Astrocyte (in vitro differentiated cells and primary cell): ENCODE measurements at places on chromosomes 12 and 14. TPM values are rescaled to one million over a fixed set of nuclear protein-coding genes. Genes with fewer than 3 reads are reported as not detected.

Gene FOS
- 33.9 and 57.7 TPM in 2 replicates for total RNA-seq

Gene VPS33A
- total RNA-seq, result 31.6 and 34.3 TPM in 2 replicates

Gene RFX4
- total RNA-seq, result 0.07 TPM in 1 of 2 replicates, not detected in the other

Gene RNASE3
- total RNA-seq, result not detected in 2 replicates

Gene KRT79
- 0.50 and 0.82 TPM in 2 replicates for total RNA-seq

Gene MON2
- 38.8 and 39.7 TPM in 2 replicates for total RNA-seq

Gene CPNE8
- total RNA-seq, result 9.1 and 9.4 TPM in 2 replicates

Gene RNU4-1
- 2,477 and 2,591 TPM in 2 replicates for total RNA-seq

Gene TEP1
- total RNA-seq, result 21.0 and 28.4 TPM in 2 replicates

DNA sequence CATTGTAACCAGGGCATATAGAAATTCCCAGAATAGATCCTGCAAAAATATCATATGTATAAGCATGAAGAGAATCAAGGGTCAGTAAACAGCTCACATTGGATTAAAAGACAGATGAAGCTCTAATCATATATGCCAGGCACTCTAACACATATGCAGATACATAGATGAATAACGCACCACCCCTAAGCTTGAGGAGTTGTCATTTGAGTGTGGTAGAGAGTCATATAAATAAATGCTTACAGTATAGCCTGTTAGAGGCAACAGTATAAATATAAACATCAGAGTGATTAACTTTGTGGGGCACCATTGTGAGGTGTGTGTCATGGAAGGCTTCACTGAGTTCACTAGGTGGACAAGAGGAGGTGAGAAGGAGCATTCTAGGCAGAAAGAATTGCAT is 346.7 kb upstream of the PRICKLE1 start:
- no peak overlapping the region for H3K4me3 ChIP-seq
- H3K4me1 ChIP-seq, result no peaks in the 10 kb centered on the region
- no peaks in the 10 kb centered on the region for H3K36me3 ChIP-seq
- no peaks in the 10 kb centered on the region for H3K27me3 ChIP-seq
- no peak for DNase-seq
- H3K27ac ChIP-seq, result no peak overlapping the region

GRCh38 chr14:31944256-31945073 is 132.6 kb upstream of the ARHGAP5 start:
- H3K27ac ChIP-seq, result no peak overlapping the region
- H3K36me3 ChIP-seq, result no peaks in the 10 kb centered on the region
- H3K4me3 ChIP-seq, result no peak overlapping the region
- no peaks in the 10 kb centered on the region for H3K27me3 ChIP-seq
- no peaks in the 10 kb centered on the region for H3K4me1 ChIP-seq
- no peak for DNase-seq

- H3K27ac ChIP-seq, result no peak overlapping the region
- H3K4me1 ChIP-seq, result no peaks in the 10 kb centered on the region
- no peak overlapping the region for H3K4me3 ChIP-seq
- no peak for DNase-seq
- H3K36me3 ChIP-seq, result no peaks in the 10 kb centered on the region
Observed at GRCh38 chr12:102966200-102966863, 8.9 kb downstream of the ASCL1 start.

- H3K27me3 ChIP-seq, result peaks cover 34% of the 10 kb centered on the region
- DNase-seq, result peak; percentile 14
- no peak overlapping the region for H3K27ac ChIP-seq
- no peaks in the 10 kb centered on the region for H3K36me3 ChIP-seq
- no peaks in the 10 kb centered on the region for H3K4me1 ChIP-seq
Observed at GRCh38 chr14:76386944-76387782, 11.2 kb downstream of the ESRRB start.

- no peak overlapping the region for H3K4me3 ChIP-seq
- DNase-seq, result no peak
- no peaks in the 10 kb centered on the region for H3K36me3 ChIP-seq
Observed at GRCh38 chr14:43145361-43145760, 1361.7 kb downstream of the FSCB start.

DNA sequence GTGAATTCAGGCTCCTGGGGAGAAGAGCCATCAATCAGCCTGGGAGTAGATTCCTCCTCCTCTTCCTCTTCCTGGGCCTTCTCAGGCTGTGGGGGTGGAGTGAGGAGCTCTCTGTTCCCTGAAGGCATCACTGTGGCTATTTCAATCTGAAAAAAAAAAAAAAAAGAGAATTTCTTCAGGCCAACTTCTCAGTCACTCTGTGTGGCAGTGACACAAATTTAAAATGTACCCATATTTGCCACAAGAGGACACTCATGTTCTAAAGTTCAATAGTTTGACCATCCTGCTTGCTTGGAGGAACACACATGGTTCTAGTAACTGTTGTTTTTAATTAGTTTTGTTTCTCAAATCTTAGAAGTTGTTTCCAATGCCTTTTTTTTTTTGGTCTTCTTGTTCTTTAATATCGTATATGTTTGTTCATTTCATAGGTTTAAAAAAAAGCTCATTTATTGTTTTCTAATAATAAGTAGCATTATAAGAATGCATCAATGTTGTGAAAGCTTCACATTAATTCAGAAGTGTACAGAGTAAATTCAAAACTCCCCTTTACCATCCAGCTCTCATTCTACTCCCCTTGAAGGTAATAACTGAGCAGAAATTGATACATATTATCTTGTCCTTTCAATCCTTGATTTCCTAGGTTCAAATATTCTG is 23.3 kb upstream of the CCER1 start:
- DNase-seq, result peak; percentile 48
- H3K36me3 ChIP-seq, result no peaks in the 10 kb centered on the region

- DNase-seq, result no peak
- no peaks in the 10 kb centered on the region for H3K4me1 ChIP-seq
- H3K27me3 ChIP-seq, result no peaks in the 10 kb centered on the region
- no peak overlapping the region for H3K4me3 ChIP-seq
- H3K27ac ChIP-seq, result no peak overlapping the region
Observed at GRCh38 chr14:36857136-36857535, 195.5 kb downstream of the PAX9 start.

DNA sequence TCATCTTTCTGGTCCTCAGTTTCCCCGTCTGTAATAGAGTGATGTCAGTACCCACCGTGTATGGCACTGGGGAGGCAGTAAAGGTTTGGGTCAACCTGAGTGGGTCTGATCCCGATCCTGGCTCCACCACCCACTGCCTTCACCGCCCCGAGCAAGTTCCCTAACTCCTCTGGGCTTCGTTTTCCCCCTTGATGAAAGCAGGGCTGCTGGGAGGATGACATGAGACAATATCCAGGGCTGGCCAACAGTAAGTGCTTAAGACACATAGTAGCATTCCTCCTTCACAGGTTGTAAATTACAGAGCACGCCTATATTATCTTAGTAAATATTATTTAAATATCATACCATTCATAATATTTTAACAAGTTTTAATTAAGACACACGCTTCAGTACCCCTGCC is 595 bp downstream of the PLEK2 start:
- H3K27ac ChIP-seq, result no peak overlapping the region
- peaks cover 4% of the 10 kb centered on the region for H3K4me1 ChIP-seq
- H3K27me3 ChIP-seq, result no peaks in the 10 kb centered on the region
- H3K4me3 ChIP-seq, result peak overlapping the region; percentile 54
- no peaks in the 10 kb centered on the region for H3K36me3 ChIP-seq
- DNase-seq, result no peak

DNA sequence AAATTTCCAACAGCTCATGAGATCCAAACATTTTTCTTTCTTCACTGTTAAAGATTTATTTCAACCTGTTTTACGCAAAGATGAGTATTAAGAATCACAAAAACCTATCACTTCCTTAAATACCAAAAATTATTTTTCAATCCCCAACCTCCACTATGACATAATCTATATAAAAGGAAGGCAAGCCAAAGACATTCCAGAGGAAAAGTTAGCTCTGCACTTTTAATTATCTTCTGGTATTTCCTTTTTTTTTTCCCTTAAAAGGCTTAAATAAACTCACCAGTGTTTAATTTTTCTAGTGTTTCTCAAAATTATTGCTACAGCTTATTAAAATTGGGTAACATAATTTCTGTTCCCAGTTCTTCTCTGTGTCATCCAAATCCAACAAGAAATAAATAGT is 75.9 kb downstream of the BMP4 start:
- H3K4me1 ChIP-seq, result no peaks in the 10 kb centered on the region
- no peak overlapping the region for H3K4me3 ChIP-seq
- no peaks in the 10 kb centered on the region for H3K36me3 ChIP-seq
- no peak for DNase-seq

DNA sequence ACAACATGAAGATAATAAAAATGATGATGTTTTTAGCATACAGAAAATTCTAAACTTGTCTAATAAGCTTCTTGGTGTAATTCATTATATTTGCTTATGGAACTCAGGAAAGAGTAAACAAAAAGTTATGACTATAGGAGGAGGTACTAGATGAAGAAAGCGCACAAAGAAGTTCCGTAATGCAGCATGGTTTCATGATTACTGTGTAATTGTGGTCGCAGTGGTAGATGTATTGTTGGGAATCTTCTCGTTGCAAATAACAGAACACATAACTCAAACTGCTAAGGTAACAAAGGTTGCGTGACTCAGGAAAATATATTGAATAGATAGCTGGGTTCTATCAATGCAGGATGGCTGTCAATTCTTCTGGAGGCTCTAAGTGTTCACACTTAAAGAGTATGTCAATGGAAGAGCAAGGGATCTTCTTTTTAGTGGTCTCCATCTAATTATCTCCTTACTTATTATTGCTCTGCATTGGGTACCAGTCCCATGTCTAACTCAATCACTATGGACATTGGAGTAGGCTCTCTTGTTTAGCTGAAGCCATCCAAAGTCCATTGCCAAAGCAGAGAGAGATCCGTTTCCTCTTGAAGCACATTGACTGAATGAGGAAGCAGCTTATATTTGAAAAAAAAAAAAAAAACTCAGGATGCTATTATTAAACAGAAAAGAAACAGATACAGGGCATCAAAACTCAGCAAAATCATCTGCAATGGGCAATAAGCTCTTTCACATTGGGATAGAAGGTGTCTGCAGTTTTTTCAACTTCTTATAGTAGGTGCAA is 283.4 kb upstream of the ATP2B1 start:
- no peak overlapping the region for H3K27ac ChIP-seq
- H3K4me1 ChIP-seq, result no peaks in the 10 kb centered on the region
- H3K4me3 ChIP-seq, result no peak overlapping the region
- no peaks in the 10 kb centered on the region for H3K36me3 ChIP-seq
- no peak for DNase-seq
- H3K27me3 ChIP-seq, result no peaks in the 10 kb centered on the region

DNA sequence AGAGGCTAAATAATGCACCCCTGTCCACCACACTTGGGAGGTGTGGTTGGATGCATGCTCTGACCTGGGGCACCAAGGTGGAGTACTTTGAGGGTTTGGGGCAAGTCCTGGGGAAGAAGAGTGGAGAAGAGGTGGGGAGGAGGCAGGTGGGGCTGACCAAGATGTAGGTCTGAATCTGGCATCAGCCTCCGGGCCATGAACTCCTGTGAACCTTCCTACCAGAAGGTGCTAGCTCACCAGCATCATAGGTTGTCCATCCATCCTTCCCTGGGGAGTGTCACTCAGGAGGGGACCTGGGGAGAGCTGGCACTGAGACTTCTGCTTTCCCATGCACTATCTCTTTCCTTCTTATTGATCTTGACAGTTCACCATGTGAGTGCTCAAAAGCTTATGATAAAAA is 13.6 kb upstream of the EMP1 start:
- H3K4me3 ChIP-seq, result no peak overlapping the region
- no peak for DNase-seq
- no peaks in the 10 kb centered on the region for H3K27me3 ChIP-seq
- peaks cover 29% of the 10 kb centered on the region for H3K4me1 ChIP-seq
- no peaks in the 10 kb centered on the region for H3K36me3 ChIP-seq
- H3K27ac ChIP-seq, result no peak overlapping the region

DNA sequence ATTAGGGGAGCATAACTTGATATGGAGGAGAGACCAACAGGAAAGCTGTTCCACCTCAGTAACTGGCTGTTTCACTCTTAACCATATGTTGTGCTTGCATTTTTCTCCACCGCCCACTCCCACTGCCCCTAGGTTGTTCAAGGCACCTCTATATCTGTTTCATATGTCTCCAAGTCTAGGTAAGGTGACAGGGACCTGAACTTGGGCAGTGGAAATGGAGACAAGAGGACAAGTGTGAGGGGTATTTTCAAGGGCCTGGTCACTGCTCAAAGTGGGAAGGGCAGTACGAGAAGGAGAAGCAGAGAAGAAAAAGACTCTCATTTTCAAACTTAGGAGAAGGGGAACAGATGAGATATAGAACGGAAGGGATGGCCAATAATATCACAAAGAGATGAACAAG is 3.1 kb downstream of the SLC38A1 start:
- H3K36me3 ChIP-seq, result no peaks in the 10 kb centered on the region
- no peak overlapping the region for H3K4me3 ChIP-seq

GRCh38 chr14:68215629-68216028 is 396.1 kb downstream of the RAD51B start:
- DNase-seq, result no peak
- H3K4me3 ChIP-seq, result no peak overlapping the region
- H3K4me1 ChIP-seq, result peaks cover 9% of the 10 kb centered on the region

GRCh38 chr14:72714094-72714493 is 179.8 kb downstream of the DPF3 start:
- peaks cover 21% of the 10 kb centered on the region for H3K4me1 ChIP-seq
- DNase-seq, result no peak
- H3K36me3 ChIP-seq, result peaks cover 2% of the 10 kb centered on the region
- no peaks in the 10 kb centered on the region for H3K27me3 ChIP-seq
- no peak overlapping the region for H3K4me3 ChIP-seq

DNA sequence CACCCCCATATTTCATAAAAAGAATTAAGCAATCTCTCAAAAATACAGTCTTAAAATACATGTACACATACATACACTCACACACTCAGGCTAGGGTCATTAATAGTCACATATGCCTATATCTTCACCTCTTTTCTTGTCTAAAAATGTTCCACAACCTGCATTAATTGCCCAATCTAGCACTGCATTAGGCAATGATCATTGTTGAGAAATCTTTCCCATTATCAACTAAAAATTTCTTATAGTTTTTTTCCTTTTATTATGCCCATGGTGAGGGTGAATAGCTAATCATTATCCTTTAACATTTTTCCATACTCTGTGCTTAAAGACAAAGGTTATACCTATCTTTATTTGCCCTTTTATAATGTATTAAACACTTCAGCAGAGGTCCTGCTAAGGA is 38.3 kb downstream of the FSCB start:
- H3K4me1 ChIP-seq, result no peaks in the 10 kb centered on the region
- H3K27ac ChIP-seq, result no peak overlapping the region
- H3K36me3 ChIP-seq, result no peaks in the 10 kb centered on the region
- no peak overlapping the region for H3K4me3 ChIP-seq
- DNase-seq, result no peak

- H3K36me3 ChIP-seq, result no peaks in the 10 kb centered on the region
- no peak overlapping the region for H3K4me3 ChIP-seq
- no peak for DNase-seq
Observed at GRCh38 chr12:82430541-82431145, 72.3 kb downstream of the METTL25 start.

DNA sequence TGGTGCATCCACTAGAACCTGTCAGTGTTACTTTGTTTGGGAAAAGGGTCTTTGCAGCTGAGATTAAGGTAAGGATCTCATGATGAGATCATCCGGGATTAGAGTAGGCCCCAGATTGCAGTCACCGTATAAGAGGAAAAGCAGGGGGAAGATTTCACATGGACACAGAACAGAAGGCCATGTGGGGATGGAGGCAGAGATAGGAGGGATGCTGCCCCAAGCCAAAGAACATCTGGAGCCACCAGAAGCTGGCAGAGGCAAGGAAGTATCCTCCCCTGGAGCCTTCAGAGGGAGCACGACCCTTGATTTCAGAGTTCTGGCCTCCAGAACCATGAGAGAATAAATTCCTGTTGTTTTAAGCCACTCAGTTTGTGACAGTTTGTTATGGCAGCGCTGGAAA is 39.6 kb downstream of the CMKLR1 start:
- H3K27ac ChIP-seq, result no peak overlapping the region
- no peaks in the 10 kb centered on the region for H3K27me3 ChIP-seq
- no peak for DNase-seq
- no peaks in the 10 kb centered on the region for H3K36me3 ChIP-seq
- no peak overlapping the region for H3K4me3 ChIP-seq
